ENCODE measurements at places on chromosomes 6 and 20.

- DNase-seq, result peak; percentile 52
Measured at GRCh38 chr6:42929821-42930360, 611 bp downstream of the CNPY3 start.

- DNase-seq, result no peak
Measured at GRCh38 chr6:10303608-10304506, 111.0 kb downstream of the TFAP2A start.

DNA sequence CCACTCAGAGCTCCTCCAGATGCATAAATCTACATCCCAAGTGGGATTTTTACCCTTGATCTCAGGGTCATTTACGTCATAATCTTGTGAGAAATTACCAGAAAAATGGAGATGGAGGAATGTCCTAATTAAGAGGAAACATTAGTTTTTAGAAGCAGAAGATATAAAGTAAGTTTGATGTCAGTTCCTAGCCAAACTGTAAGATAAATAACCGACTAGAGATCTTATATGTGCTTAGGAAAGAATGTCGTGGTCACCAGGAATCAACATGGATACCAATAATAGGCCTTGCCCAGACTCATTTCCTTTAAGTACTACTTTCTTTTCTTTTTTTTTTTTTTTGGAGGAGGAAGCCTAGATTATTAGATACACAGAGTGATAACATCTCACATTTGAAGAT lies 186.9 kb downstream of the UTRN start:
- DNase-seq, result no peak

DNA sequence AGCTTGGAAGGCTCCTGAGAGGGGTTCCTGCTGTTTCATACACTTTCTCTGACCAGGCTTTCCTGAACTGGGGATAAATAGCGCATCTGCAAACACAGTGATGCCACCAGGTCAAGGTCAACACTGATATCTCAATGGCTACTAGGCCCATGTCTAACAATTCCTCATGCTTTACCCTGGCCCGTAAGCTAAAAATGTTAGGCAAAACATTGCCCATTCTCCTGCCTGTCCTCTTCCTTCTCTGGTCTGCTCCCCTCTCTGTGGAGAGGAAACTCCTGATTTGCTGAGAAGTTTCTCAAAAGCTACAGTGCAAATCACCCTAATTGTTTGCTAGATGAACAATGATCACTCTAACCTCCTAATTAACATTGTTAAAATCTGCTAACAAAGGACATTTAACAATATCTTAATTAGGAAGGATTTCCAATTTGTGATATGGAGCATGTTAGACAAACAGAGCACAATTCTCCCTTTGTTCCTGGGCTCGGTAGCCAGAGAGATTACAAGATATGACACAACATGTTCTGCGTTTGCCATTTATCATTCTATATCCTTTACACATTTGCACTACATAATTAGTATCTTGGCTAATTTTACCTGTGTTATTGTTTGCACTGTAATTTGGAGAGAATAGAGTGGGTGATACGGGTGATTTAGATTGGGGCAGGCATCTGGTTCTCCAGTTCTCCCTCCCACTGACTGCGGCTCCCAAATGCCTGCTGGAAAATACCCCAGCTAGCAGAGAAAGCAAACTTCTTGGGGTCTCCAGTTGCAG lies 266.8 kb downstream of the CD83 start:
- no peak for DNase-seq

DNA sequence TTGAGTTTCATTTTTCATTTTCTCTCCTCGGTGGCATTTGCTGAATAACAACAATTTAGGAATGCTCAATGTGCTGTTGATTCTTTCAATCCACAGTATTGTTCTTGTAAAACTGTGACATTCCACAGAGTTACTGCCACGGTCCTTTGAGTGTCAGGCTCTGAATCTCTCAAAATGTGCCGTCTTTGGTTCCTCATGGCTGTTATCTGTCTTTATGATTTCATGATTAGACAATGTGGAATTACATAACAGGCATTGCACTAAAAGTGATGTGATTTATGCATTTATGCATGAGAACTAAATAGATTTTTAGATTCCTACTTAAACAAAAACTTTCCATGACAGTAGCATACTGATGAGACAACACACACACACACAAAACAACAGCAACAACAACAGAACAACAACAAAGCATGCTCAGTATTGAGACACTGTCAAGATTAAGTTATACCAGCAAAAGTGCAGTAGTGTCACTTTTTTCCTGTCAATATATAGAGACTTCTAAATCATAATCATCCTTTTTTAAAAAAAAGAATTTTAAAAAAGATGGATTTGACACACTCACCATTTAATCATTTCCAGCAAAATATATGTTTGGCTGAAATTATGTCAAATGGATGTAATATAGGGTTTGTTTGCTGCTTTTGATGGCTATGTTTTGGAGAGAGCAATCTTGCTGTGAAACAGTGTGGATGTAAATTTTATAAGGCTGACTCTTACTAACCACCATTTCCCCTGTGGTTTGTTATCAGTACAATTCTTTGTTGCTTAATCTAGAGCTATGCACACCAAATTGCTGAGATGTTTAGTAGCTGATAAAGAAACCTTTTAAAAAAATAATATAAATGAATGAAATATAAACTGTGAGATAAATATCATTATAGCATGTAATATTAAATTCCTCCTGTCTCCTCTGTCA lies 88.1 kb downstream of the SNAP25 start:
- no peak for DNase-seq

DNA sequence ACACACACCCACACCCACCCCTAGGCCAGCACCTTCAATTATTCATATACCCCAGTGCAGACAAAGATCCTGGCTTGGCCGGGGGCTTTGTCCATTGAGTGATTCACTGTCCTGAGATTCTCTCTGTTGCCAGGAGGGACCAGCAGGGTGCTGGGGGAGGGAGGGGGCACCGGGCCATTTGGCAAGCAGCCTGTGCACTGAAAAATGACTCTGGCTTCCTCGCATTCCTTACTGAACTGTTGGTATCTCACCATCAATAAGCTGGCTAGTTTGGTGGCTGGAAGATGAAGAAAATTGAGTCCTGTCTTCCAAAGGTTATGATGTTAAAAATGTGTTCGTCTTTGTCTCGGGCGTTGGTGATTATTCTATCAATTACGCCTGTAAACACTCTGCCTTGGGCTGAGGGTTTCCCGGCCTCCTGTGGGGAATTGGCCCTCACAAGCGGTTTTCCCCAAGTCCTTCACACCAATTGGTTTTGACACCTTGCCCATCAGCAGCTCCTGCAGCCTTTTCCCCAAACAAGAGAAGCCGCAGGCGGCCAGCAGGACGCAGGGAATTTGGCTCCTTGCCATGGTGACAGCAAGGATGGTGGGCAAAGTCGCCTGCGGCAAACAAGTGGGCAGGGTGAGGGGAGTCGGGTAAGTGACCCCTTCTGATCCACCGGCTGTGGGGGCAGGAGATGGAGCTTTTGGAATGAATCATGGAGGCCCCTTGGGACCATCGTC lies 4.9 kb downstream of the VSTM2L start:
- DNase-seq, result no peak

- no peak for DNase-seq
Measured at GRCh38 chr6:111691345-111692225, 85.9 kb upstream of the TRAF3IP2 start.

DNA sequence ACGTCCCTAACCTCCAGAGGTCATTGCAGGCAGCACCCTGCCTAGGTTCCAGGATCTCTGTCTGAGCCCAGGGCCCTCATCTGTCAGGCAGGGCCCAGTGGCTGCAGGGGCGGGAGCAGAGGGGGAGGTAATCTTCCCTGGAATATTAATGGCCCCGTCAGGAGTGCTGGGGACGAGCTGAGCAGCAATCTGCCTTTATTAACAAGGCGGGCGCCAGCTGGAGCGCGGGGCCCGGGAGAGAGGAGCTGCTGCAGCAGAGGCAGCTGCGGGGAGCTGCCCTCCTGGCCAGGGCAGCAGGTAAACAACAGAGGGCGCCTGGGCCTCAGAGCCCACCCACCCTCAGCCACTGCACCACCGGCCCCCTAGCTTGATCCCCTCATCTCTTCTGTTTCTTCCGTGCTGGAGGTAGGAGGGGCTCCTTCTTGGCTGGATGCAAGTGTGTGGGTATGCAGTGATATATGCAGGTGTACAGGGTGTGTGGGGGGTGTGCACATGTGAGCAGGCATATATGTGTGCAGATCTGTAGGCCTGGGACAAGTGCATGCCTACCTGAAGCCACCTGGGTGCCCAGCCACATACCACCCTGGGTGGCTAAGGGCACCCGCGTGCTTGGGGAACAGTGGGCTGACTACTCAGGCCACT lies 131.8 kb upstream of the MLN start:
- no peak for DNase-seq

DNA sequence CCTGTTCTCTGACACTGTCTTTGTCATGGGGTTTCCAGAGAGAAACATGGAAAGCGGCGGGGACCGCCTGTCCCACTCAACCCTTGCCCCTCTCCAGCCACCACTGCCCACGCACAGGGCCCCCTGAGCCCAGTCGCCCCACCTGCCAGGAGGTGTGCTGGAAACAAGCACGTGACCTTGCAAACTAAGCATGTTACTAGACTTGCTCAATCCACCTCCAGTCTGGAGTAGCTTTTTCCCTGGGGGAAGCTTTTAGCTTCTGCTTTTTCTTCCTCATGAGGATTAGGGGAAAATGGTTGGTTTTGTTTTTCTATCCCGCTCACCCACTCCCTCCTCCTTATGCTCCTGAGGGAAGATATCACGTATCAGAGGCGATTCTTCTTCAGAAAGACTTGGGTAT lies 105.7 kb downstream of the PLEKHG1 start:
- no peak for DNase-seq

- DNase-seq, result no peak
Measured at GRCh38 chr6:119215309-119215708, 134.3 kb downstream of the MAN1A1 start.

GRCh38 chr6:152206072-152206818 lies 398.8 kb downstream of the ESR1 start:
- DNase-seq, result no peak
